ENCODE measurements at places on chromosomes 1 and 21.

DNA sequence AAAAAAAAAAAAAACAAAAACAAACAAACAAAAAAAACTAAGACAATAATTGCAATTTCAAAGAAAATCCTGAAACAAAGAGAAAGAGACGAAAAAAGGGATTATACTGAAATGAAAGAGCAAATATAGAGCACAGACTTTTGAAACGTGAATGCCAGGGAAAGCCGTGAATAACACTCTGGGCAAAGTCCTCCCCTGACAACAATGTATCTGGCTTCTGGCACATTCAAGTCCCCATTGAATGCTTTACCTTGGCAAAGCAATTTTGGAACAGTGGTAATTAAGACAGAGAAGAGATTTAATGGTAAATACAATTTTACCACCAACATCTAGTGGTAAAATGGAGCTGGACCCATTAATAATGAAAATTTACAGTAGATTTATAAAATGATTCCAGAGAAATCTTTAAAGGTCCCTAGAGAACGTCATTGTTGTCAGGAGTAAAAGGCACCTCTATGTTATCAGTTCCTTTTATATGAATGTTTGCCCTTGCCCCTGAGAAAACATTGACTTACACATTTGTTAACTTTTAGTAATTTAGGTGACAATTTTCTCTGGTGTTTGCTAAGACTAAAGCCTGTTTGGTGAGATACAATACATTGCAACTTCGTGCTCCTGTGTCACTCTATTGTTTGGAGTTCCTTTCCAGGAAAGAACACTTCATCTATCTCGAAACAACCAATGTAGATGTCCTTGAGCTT, 89.7 kb downstream of the GREM2 start:
- DNase-seq = no peak

GRCh38 chr1:243420946-243421685, 165.3 kb downstream of the SDCCAG8 start:
- no peak for DNase-seq

GRCh38 chr1:150553392-150554085, 4.3 kb downstream of the ADAMTSL4 start:
- no peak for DNase-seq

- DNase-seq = no peak
These were observed 17.8 kb upstream of the ADAM30 start for GRCh38 chr1:119914071-119914470.

GRCh38 chr1:165328136-165328535, 28.4 kb downstream of the LMX1A start:
- no peak for DNase-seq

- no peak for DNase-seq
These were observed 2.5 kb downstream of the INKA2 start for GRCh38 chr1:111736548-111737215.

Data from ELR (cell line).